ENCODE measurements at places on chromosomes 1 and 21.
A peak's percentile ranks its signal among the peaks of the same experiment; 100 is the strongest.

- no peak for DNase-seq
Observed at GRCh38 chr1:110196917-110197765, 13.0 kb upstream of the KCNC4 start.

DNA sequence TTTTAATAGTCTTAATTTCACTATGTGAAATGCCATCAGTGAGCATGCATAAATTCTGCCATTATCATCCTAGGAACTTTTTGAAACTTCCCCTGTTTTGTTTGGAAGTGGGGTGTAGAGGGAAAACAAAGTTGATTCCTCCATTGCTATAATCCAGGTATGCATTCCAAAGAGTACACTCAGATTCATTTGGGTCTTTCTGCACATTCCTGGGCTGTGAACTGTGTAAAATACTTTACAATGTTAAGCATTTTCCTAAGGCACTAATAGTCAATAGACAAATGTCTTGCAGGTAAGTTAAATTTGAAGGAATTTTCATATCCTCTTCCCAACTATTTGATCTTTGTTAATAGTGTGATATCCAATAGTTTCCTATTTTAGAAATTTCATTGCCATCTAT, 36.2 kb downstream of the SGIP1 start:
- DNase-seq: no peak

DNA sequence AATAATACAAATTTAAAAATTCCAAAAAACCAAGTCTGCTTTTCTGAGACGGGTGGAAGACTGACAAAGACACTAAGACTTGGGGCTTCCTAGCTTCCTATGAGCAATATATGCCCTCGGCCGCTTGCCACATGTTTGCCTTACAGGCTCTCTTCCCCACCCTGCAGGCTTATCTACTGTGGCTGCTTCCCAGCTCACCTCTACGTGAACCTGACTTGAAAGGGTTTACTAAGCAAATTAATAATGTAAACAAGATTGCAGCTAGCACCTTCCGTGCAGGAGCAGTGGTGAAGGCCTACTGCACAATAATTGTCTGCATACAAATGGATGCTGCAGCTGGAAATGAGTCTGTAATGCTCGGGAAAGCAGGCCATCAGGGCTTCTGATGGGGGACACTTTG, 152.9 kb upstream of the DAB1 start:
- DNase-seq: no peak

GRCh38 chr21:27173053-27173452, 206.2 kb upstream of the ADAMTS5 start:
- DNase-seq: no peak

DNA sequence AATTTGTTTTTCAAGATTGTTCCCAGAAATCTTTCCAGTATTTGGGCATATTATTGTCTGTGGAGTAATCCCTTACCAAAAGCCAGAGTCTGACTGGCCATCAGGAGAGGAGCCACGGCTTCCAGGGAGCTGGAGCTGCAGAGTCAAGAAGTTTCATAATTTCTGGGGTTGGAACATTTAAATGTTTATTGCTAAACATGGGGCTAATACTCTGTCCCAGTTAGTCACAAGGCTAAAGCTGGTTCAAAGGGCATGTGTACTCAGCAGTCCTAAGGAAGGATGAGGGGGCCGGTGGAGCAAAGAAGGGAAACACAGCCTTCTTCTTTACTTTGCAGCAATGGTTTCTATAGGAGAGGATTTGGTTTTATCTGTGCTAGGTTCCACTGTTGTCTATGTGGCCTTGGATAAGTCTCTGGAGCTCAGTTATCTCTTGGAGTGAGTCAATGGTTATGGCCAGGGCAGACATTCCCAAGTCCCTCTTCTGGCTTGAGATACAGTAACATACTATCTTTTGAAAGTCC, 9.5 kb downstream of the DENND2D start:
- DNase-seq: no peak

GRCh38 chr1:112909847-112910246, 46.1 kb downstream of the SLC16A1 start:
- no peak for DNase-seq

- no peak for DNase-seq
Observed at GRCh38 chr1:187629075-187629474, 800.3 kb downstream of the PLA2G4A start.

DNA sequence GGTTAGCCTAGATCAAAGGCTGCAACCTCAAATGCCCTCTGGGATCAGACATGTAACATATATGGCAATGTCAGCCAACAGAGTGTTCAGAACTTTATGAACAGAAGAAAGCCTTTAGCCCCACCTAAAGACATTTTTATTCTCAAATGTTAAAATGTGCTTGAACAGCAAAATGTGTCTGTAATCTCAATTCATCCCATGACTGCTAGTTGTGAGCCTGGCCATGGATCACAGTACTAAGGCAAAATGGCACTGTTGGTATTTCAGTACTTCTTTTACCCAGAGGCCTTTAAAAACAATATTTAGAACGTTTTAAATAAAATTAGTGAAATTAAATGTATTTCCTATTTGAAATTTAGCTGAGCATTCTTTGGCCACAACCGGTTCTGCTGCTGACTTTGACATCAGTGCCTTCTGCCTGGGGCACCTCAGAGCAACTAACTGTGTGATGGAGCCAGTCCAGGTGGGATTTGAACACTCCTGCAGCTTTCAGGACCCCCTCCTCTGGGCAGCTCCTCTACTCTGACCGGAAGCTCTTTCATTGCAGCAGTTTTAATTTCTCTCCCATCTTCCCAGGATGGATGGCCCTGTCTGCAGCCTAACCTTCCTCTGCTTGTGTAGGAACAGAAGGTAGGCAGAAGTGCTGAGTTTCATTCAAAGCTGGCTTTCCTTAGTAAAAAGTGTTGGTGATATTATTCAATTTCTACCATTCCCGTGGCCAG, 68.3 kb upstream of the NFIA start:
- DNase-seq: no peak

- DNase-seq: no peak
Observed at GRCh38 chr1:43274125-43274803, 4.5 kb downstream of the TMEM125 start.

- DNase-seq: no peak
Observed at GRCh38 chr1:19569786-19570185, 74.3 kb upstream of the NBL1 start.

GRCh38 chr1:177274687-177275211, 104.0 kb downstream of the BRINP2 start:
- no peak for DNase-seq

DNA sequence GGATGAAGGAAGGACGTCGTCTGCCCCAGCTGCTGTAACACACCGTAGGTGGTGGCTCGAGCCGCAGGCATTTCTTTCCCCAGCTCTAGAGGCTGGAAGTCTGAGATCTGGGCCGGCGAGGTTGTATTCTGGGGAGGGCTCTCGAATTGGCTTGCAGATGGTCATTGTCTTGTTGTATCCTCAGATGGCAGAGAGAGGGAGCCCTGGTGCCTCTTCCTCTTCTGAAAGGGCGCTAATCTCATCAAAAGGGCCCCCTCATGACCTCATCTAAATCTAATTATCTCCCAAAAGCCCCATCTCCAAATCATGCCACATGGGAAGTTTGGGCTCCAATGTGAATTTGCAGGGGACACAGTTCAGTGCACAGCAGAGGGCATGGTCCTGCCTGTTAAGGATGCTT, 109.0 kb downstream of the SIK1 start:
- DNase-seq: no peak

DNA sequence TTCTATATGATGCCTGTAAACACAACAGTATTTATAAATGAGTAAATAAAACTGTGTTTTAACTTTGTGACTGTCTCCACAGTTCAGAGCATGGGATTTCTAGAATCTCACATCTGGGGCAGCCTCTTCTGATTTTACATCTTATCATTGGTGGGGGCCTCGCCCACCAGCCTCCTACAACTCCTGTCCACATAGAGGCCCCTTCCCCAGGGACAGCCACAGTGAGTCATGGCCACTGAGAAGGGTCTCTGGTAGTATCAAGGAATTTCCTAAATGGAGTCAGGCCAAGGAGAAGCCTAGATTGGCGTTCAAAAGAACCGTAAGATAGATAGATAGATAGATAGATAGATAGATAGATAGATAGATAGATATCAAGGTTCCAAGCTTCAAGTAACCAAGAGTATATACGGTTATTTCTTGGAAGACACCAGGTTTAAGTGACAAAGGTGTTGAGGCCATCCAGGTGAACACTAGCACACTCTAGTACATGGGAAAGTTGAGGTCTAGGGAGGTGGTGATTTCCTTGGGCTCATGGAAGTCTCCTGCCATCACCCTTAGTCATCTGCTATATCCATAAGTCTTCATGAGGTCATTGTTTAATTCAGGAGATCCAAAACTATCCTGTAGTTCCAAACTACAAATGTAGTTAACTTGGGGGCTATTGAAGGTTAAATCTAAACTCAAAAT, 121.6 kb downstream of the SYT2 start:
- DNase-seq: no peak

- no peak for DNase-seq
Observed at GRCh38 chr1:204468206-204468605, 26.4 kb downstream of the PIK3C2B start.

GRCh38 chr1:161890574-161890973, 124.5 kb downstream of the ATF6 start:
- DNase-seq: no peak

- DNase-seq: no peak
Observed at GRCh38 chr1:41230656-41231055, 11.4 kb downstream of the SCMH1 start.

DNA sequence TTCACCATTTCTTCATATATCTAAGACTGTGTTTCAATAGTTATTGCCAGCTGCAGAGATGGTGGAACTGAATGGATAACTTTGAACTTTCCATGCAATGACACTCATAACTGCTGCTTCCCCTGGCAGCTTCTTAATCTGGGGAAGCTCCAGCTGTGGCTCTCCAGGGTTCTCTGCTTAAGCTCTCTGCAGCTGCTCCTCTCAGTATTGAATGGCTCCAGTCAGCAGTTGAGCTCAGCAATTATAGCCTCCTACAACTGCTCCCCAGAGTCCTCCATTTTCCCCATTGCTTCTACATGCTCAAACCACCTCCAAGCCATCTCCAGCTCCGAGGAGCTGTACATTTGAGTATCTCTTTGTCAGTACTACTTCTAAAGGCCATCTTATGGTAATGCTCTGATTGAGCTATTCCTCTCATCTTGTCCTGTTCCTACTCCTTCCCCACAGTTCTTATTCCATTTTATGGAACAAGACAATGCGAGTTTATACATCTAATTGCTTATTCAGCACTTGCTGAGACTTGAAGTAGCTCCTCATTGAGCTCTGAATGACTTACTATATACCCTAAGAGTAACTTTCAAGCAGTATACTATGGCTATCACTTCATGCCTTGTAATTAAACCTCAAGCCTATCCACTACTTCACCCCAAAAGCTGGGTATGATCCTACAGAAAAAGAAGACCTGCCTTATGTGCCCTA, 362.4 kb downstream of the NEGR1 start:
- DNase-seq: no peak

DNA sequence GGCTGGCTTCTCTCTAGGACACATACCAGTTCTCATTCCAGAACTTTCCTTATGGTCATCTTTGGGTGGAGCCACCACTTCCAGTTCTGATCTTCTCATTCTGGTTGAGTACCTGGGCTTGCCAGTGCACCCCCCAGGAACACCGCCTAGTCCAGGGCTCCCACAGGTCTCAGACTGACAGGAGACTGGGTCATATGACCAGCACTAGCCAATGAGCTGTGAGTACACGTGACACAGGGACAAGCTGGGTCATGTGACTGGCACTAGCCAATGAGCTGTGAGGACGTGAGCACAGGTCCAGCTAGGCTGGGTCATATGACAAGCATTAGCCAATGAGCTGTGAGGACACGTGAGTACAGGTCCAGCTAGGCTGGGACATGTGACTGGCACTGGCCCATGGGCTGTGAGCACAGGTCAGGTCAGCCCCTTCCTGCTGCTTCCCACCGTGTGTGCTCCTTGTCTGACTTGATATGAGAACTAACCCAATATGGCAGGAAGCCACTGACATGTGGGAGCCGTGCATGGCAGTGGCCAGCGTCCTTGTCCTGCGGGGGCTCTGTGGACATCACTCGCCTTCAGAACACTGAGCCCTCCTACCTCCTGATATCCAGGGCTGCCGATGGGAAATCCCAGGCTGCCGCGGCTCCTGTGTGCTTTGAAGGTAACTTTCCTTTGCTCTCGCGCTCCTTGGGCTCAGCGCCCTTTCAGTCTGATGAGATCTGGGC, 22.7 kb downstream of the KRTAP10-1 start:
- DNase-seq: peak; percentile 8

- DNase-seq: no peak
Observed at GRCh38 chr1:39671433-39671792, 494 bp downstream of the NT5C1A start.

DNA sequence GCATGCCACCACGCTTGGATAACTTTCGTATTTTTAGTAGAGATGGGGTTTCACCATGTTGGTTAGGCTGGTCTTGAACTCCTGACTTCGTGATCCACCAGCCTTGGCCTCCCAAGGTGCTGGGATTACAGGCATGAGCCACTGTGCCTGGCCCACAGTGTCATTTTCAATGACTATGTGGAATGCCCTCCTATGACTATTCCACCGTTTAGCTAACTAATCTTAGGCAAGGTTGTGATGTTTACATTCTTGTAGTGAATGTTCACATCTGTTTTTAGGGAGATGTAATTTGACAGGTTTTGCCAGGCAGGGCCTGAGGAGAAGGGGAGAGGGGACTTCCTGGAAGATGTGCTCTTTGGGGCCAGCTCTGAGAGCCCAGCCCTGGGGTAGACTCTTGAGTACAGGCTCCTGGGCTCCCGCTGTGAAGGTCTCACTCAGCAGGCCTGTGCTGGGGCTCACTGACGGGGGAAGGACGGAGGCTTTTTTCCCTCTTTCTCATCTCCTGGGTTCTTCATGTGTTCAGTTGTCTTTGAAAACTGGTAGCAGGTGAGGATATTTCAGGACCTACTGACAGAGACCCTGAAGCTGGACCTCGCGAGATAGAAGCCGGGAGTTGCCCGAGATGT, 13.2 kb downstream of the COQ8A start:
- DNase-seq: no peak

DNA sequence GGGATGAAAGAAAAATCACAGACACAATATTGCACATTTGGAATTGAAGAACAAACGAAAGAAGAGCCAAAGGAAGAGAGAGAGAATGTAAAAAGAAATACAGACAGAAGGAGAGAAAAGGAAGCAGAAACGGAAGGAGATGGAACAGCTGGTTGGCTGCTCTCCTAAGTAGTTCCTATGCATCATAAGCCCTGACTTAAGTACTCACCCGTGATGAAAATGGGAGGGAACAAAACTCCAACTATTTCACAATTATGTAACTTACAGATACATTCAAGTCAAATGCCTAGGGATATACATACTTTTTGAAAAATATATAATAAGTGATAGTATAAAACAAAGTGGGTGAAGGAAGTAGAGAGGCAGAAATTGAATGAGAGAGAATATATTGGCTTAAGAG, 88.5 kb downstream of the TTLL7 start:
- DNase-seq: no peak

- no peak for DNase-seq
Observed at GRCh38 chr1:29240400-29240837, 4.1 kb downstream of the PTPRU start.

DNA sequence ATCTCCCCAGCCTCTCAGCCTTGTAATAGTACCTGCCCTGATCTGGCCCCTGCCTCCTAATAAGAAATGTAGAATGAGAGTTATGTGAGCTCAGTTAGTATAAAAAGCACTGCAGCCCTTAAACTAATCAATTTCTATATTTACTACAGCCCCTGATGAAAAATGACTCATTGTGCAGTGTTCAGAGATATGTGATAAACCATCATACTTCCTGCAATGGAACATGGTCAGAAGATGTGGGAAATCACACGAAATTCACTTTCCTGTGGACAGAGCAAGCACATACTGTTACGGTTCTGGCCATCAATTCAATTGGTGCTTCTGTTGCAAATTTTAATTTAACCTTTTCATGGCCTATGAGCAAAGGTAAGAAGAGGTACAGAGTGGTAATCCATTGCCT, 176.8 kb upstream of the PDE4B start:
- DNase-seq: no peak

All from SW 1271 (cell line).